ENCODE measurements at places on chromosomes 3 and 15.

GRCh38 chr3:126205717-126206655 is 25.6 kb upstream of the ALDH1L1 start:
- no peak for DNase-seq

DNA sequence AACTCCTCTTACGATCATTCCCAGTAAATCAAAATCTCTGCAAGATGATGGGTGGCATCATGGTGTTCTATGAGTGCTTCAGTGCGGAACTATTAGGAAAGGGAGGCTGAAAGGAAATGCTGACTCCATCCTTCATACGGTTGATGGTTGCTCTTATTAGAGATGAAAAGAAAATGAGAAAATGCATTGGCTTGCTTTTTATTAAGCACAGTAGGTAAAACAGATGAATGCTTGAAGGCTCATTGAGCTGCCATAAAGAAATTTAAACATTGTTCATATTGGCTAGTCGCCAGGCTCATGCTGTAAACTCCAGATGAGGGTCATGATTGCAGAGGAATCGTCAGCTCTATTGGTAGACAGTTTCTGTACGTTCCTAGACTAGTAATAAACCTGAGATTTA is 115.8 kb downstream of the EPHA3 start:
- no peak for DNase-seq

- DNase-seq, result no peak
Observed at GRCh38 chr15:63497642-63498467, 6.5 kb upstream of the USP3 start.

GRCh38 chr3:71172951-71173350 is 410.6 kb downstream of the FOXP1 start:
- DNase-seq, result no peak

DNA sequence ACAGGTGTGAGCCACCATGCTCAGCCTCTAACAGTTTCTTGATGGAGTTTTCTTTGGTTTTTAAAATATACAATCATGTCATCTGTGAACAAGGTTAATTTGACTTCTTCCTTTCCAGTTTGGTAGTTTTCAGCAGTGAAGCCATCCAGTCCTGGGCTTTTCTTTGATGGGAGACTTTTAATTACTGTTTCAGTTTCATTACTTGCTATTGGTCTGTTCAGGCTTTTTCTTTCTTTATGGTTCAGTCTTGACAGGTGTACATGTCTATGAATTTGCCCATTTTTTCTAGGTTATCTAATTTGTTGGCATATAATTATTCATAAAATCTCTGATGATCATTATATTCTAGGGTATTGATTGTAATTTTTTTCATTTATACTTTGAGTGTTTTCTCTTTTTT is 36.8 kb downstream of the PFN2 start:
- no peak for DNase-seq

- no peak for DNase-seq
Observed at GRCh38 chr15:34009656-34010055, 29.3 kb downstream of the AVEN start.

DNA sequence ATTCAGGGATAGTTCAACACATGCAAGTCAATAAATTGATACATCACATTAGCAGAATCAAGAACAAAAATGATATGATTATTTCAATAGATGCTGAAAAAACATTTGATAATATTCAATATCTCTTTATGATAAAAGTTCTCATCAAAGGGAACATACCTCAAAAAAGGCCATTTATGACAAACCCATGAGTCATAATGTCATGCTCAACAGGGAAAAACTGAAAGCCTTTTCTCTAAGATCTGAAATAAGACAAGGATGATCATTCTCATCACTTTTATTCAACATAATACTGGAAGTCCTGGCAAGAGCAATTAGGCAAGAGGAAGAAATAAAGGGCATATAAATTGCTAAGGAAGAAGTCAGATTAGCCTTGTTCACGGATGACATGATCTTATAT is 54.1 kb upstream of the TMEM158 start:
- DNase-seq, result no peak

DNA sequence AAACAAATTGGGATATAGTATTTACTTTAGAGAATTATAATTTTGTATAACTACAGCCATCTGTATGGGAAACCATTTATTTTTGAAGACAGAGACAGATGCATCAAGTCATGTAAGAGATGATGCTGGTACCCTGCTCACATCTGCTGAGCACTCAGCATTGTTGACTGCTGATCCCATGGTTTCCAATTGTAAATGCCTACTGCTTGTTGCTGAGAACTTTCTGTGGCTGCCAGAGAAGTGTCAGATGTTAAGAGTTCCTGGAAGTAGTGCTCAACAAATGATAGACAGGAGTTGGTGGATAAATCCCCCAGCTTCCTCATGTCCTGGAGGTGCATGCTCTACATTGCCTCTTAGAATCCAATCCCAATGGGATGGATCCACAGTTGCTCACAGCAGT is 167.1 kb downstream of the OXSM start:
- DNase-seq, result no peak

GRCh38 chr15:65632780-65633375 is 11.1 kb downstream of the SLC24A1 start:
- DNase-seq, result no peak

GRCh38 chr15:87827131-87827530 is 429.4 kb downstream of the NTRK3 start:
- DNase-seq, result peak; percentile 44

DNA sequence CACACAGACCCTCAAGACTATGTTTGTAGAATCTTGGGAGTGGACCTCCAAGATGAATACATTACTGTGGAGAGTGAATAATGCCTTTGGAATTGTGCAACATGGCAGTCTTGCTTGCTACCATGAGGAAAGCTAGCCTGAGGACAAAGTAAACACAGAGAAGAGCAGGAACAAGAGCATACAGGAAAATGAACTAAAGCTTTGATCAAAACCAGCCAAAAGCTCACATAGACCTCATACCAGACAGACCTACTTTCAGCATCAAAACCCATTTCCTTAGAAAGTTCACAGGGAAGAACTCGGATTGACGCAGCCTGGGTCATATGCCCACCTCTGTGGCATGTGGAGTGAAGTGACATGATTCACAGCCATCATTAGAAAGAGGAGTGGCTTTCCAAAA is 3.3 kb upstream of the RAB8B start:
- peak; percentile 56 for DNase-seq

DNA sequence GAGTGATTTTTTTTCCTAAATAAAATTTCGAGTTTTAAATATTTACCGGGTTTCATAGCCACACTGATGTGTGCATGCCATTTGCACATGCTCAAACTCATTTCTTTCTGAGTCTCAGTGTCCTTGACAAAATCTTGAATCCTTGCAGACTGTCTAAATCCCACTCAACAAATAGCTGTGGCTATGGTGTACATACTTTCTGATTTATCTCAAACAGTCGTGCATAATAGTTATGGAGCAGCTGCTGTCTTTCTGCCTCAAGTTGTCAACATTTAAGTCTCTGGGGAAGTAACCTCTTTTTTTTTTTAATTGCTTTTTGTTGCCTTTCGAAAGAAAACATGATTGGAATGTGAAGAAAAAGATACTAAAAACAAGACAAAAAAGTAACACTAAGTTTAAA is 52.8 kb upstream of the UTS2B start:
- no peak for DNase-seq

DNA sequence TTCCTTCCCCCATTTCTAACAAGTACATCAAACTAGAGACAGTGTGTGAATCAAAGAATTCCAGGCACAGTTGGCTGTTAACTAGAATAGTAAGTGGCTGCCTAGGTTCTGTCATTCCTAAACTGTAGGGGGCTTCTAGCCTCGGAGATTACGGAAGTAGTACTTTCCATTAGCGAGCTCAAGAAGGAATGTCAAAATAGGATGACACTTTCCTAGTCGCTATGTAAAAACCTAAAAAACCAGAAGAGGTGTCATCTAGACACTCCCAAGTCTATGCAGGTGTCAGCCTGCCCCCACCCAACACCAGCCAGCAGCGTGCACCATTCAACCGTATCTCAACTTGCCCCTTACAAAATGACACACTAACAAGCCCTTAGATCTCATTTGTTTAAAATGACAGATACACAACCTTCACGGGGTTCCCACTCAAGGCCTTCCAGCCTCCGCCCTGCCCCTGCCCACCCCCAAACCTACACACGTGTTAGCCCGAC is 874 bp downstream of the INO80 start:
- DNase-seq, result peak; percentile 57

DNA sequence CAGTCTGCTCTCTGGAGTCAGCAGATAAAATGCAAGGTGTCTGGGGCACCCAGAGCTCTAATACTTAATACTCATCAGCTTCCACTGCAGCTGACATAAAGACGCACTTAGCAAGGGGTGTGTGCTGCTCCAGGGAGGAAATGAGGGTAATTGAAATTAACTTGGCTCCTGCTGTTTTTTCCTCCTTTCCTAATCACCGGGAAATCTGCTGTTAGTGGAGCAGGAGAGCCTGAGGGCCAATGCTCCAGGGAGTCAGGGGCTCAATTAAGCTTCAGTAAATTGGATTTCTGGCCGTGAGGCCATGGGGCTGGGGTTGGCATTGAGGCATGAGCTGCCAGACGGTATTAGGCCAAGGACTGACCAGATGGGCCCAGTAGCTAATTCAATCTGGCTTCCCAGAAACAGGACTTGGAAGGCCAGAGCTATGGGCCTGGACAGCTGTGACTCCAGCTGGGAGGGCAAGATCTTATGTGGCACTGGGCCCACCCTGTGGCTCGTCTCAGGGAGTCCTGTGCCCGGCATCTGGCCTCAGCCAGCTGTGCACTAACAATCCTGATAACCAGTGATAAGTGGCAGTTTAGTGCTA is 30.7 kb upstream of the CHRNB4 start:
- no peak for DNase-seq

DNA sequence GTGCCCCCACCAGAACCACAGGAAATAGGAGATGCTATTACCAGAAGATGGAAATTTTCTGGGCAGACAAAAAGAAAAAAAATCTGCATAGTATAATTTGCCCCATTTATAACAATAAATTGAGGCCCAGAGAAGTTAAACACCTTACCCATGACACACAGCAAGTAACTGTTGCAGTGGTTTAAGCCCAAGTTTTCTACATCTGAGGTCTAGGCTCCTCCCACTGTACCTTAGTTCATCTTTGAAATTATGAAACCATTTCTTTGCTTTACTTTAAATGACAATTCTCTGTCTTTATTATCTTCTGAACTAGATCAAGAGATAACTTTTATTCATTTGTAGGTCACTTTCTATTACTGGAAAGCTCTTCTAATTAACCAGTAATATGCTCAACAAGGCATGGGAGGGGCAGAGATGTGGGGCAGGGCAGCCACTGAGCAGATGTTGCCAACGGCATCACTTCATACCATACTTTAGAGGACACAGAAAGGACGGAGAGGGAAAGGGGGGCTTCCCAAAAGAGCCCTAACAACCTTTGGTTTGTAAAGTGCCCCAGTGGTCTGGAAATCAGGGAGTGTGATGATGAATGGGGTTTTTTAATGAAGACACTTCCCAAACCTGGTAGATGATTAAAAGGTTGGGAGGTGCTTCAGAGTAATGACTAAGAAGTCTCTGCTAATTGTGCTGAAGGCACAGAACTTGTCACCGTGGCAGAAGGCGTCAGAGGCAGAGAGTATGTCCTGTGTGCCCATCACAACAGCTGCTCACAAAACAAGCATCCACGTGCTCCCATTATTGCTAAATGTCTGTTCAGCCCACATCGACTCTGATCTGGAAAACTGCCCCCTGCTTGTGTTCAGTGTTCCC is 342.5 kb downstream of the SHQ1 start:
- peak; percentile 44 for DNase-seq

GRCh38 chr15:45346381-45346780 is 32.0 kb downstream of the GATM start:
- DNase-seq, result no peak

DNA sequence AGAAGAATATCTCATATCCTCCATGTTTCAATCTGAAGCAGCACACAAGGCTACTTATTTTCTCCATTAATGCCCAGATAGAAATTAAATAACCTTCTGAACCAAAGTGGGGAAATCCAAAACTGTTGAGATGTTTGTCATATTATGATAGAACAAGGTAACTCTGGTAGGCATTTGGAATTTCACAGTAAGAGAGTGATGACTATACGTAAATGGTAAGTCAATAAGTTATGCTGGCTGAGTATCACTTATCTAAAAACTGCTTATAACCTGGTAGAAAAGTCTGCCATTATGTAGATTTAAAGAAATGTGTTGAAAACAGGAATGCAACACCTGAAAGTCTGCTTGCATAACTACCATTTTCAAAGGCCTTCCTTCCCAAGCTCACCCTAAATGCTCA is 17.2 kb upstream of the SLC12A8 start:
- DNase-seq, result no peak

DNA sequence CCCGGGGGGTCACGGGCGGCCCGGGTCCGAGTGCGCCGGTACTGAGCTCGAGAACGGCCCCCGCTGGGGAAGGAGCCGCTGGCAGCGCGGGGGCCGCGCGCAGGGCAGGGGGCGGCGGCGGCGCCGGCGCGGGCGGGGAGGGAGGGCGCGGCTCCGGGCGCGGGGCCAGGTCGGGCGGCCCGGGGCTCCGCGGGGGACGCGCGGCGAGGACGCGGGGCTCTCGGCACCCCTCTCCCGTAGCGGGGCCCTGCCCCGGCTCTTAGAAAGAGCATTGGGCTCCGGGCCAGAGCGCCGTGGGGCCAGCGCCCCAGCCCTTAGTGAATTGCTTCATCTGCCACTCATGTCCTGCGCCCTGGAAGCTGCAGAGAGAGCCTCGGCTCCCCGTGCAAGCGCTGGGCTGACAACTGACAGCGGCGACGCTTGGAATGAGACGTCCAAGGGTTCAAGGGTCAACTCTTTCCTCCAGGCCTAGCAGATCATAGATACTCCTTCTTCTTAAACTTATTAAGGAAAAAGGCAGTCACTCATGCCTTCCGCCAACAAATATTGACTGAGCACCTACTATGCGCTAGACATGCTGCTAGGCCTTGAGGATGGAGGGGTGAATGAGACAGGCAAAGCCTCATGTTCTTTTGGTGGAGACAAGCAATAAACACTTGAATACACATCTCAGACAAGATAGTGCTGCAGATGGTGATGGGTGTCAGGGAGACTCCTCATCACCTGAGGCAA is 140.8 kb downstream of the SMAD6 start:
- DNase-seq, result peak; percentile 76

DNA sequence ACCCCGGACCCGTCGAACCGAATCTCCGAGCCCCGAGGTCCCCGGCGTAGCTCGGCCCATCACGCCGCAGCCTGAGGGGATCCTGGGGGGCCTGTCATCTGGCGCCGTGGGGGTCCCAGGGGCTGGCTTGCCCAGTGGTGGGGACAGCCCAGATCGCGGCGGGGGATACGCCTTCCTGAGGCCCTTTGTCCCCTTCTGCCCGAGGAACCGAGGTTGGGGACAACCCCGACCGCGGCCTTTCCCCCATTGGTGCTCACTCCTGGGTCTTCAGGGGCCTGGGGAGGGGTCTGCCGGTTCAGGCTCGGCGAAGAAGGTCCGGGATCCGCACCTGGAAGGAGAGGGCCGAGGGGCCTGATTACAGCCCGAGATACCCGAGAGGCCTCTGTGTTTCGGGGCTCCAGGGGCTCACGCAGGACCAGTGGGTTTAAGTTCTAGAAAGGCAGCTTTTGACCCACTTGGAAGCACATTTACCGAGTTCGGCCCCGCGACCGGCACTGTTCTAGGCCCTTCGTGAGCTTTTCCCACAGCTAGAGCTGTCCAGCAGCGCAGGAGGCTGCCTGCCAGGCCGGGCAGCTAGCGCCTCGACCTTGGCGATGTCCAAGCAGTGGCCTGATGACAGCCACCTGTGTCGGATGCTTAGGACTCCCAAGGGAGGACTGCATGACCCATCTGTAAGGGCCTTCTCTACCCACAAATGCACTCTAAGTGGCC is 504 bp downstream of the ABHD2 start:
- DNase-seq, result peak; percentile 41

GRCh38 chr3:130843441-130843840 is 50.4 kb upstream of the ATP2C1 start:
- no peak for DNase-seq

All from kidney tubule cell (primary cell).